ENCODE measurements at places on chromosomes 13 and 19.

DNA sequence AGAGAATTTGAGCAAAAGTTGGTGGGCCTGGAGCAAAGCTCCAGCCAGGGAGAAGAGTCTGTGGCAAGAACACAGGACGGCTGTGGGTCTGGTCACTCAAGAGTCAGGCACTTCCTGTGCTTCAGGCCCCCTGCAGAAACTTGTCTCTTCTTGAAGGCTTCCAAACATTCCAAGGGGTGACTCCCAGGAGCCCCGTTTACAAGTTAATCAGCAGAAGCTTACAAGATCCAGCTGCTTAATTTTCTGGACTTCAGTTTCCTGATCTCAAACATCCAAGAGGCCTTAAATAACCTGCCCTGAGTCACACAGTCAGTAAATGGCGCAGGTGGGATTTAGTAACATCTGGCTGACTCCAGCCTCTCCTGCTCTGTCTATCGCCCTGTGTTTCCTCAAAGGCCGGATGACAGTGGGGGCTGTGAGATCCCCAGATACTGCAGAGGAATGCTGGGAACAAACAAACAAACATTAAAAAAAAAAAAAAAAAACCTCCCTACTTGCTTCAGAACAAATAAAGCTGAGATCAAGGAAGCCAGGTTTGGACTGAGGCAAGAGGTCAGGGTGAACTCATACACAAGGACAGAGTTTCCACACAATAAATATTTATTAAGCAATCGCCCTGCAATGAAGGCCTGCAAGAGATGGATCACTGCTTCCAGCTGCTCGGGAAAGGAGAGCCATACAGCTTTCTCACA is 175.4 kb upstream of the RFC3 start:
- DNase-seq, result no peak

GRCh38 chr19:13946414-13946813 is 5.9 kb upstream of the DCAF15 start:
- no peak for DNase-seq

DNA sequence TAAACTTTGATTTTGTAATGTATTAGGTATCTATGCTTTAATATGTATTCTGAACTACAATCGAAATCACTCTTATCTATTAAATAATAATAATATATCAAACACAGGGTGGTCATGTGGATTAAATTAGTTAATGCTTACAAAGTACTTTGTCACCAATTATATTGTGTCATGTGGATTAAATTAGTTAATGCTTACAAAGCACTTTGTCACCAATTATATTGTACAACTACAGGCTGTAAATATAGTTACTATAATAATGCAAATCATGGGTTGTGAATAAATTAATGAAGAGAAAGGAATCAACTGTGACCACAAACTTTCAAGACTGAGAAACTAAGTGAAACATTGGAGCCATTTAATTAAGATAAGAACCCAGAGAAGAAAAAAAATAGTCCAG is 1929.1 kb upstream of the PCDH20 start:
- DNase-seq, result no peak

- no peak for DNase-seq
These were observed 347.5 kb downstream of the GPC5 start for GRCh38 chr13:91745967-91746366.

- DNase-seq, result no peak
These were observed 1.7 kb downstream of the ITM2B start for GRCh38 chr13:48234566-48235340.

GRCh38 chr19:17687857-17688784 is at the start of gene UNC13A:
TSS of gene UNC13A (minus strand) at chr19:17688354. CDS start at chr19:17688199, 155 bp downstream.
- peak; percentile 32 for DNase-seq

Measured in T-helper 1 cell (primary cell).